Central memory CD4-positive, alpha-beta T cell (primary cell): ENCODE measurements at places on chromosomes 6 and 20.

GRCh38 chr20:53847837-53848170 is 222.6 kb downstream of the BCAS1 start:
- no peak for DNase-seq

- peak; percentile 2 for DNase-seq
Observed at GRCh38 chr6:119856136-119856535, 506.6 kb upstream of the MAN1A1 start.

DNA sequence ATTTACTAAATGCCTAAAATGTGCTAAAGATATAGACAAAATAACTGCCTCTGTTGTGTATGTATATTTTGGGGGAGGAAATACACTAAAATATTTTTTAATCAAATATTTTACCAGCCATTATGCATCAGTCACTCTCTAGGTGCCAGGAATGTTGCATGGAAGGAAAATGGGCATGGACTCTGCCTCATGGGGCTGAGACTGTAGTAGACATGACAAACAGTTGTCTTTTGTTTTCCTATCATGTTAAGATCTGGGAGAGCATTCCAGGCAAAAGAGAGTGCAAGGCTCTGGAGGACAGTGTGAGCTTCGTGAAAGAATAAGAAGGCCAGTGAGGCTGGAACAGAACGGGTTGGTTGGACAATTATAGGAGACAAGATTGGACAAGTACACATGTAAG is 26.5 kb downstream of the HLA-DOB start:
- no peak for DNase-seq

DNA sequence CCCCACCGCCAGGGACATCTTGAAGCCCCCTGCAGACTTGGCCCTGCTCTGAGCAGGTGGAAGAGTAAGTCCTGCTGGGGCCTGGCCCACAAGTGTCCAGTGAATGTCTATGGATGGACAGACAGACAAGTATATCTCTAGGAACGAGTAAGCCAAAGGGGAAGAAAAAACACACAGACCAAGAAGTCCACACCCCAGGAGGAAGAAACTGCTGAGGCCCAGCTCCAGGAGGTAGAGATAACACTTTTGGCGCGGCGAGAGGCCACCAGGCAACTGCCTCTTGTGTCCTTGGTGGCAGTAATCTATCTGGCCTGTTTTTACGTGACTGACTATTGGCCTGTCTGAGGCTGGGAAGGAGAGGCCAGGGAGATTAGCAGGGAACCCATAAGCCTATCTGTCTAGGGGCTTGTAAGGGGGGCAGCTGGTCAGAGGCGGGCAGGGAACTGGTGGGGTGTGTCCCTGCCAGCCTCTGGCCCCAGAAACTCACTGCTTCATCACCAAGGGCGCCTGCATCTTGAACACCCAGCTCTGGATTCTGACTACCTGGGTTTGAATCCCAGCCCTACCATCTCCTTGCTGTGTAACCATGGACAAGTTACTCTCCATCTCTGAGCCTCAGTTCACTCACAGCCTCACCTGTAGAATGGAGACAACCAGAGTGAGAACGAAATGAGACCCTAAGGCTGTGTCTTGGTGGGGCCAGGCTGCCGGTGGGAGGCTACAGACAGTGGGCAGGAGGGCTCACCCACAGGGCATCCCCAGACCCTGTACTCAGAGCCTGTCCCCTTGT is 31.3 kb downstream of the C20orf203 start:
- no peak for DNase-seq

DNA sequence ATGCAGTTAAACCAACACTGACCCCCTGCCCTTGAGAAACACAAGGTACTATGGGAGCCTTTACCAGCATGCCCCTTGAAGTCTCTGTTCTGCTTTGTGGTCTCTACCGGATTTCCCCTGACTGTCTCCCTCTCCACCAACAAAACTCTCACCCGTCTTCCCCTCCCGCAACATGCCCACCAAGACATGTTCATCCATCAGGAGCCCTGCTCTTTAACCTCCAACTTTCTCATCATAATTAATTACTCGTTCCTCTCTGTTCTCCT is 1.1 kb downstream of the ZNF165 start:
- DNase-seq, result peak; percentile 66

GRCh38 chr20:33653218-33653899 is 8.8 kb upstream of the C20orf144 start:
- no peak for DNase-seq

GRCh38 chr20:36259177-36260061 is 23.1 kb downstream of the AAR2 start:
- DNase-seq, result no peak

DNA sequence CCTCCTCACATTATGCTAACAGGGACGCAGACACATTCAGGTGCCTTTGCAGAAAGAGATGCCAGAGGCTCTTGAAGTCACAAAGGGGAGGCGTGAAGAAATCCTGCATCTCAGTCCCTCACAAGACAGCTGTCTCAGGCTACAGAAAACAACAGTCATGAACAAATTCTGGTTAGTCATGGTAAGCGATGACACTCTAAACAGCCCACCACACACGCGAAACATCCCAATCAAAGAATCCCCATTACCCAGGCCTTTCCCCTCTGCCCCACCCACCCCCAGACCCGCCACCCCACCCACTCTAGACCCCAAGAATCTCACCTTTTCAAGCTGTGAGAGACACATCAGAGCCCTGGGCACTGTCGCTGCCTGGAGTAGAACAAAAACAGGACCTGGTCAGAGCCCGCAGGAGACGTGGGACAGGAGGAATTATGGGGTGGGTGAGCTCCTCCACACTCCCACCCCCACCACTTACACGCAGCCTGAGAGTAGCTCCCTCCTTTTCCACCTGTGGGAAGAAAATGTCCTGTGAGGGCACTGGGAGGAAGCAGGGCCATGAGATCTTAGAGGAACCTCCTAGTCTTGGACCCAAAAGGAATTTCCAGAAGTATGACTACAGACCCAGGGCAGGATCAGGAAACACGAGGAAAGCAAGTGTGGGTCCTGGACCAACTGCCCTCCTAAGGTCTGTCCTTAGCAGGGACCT is 2.7 kb downstream of the HLA-B start:
- DNase-seq, result no peak

DNA sequence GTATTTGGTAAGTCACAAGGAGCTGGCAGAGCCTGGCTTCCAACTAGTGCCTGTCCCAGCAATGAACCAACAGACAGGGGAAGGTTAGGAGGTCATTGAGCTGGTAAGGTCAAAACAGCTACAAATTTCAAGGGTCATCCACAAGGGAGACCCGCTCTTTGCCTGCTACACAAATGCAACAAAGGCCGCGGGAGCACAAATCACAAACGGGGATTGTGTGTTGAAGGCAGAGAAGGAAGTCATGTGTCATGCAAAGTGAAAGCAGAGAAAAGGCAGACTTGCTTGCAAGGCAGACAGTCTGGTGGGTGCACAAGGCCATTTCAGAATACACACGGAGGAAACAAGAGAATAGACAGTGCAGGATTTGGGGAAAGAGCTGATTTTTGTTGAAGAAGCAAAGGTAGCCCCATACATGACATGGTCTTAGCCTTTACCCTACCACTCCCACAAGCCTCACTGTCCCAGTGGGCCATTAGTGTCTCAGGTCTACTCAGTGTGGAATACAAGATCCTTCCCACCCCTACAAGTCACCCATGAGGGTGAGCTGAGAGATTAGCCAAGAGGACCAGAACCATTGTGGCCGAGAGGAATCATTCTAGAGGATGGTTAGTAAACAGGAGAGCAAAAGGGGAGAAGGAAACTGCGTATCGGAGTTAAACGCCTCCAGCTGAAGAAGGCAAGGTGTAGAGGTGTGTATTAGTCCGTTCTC is 18.1 kb upstream of the SAMHD1 start:
- peak; percentile 49 for DNase-seq

- no peak for DNase-seq
Observed at GRCh38 chr6:128432394-128432793, 88.0 kb downstream of the PTPRK start.

- no peak for DNase-seq
Observed at GRCh38 chr6:33746651-33747100, at the start of gene IP6K3. Gene IP6K3 (minus strand): TSS chr6:33746905. CDS start chr6:33735476, 11,429 bp downstream.

DNA sequence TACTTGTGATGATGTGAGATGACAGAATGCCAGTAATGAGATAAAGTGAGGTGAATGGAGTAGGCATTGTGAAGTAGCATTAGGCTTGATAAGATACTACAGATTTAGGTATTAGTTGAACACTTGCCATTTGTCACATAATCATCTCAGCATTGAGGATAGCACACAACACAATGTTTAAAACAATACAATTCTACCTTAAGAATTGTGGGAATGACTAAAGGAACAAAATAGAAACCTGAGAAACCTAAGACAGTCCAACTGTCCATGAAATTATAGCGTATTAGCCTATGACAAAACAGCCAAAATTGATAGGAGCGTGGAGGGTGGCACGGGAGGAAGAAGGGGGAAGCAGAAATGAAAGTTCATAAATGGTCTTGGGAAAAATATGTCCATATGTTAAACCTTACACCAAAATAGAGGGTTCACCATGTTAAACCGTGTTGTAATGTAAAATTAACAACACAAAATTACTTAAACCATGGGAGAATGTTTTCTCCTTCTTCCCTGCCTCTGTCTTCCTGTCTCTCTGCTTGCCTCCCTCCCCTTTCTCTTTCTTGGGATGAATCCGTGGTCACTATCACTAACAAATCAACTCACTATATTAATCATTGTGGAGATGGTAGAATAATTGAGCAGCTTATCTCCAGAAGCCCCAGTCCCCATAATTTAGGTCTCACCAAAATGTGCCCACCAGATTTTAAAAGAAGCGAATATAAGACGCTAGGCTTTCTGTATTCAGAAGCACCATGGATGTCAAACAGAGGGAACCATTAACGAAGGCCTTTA is 33.0 kb upstream of the HFE start:
- no peak for DNase-seq

DNA sequence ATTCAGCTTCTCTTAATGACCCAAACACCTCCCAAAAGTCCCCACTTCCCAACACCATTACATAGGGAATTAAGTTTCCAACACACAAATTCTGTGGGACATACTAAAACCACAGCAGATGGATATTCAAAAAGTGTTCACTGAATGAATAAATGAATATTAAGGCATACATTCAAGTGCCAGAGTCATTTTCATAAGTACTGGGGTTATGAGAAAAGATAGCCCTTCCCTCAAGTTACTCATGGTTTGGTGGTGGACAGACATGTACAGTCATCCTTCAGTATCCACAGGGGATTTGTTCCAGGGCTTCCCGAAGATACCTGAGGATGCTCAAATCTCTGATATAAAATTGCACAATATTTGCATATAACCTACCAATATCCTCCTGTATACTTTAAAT is 50.4 kb downstream of the HS3ST5 start:
- DNase-seq, result no peak

DNA sequence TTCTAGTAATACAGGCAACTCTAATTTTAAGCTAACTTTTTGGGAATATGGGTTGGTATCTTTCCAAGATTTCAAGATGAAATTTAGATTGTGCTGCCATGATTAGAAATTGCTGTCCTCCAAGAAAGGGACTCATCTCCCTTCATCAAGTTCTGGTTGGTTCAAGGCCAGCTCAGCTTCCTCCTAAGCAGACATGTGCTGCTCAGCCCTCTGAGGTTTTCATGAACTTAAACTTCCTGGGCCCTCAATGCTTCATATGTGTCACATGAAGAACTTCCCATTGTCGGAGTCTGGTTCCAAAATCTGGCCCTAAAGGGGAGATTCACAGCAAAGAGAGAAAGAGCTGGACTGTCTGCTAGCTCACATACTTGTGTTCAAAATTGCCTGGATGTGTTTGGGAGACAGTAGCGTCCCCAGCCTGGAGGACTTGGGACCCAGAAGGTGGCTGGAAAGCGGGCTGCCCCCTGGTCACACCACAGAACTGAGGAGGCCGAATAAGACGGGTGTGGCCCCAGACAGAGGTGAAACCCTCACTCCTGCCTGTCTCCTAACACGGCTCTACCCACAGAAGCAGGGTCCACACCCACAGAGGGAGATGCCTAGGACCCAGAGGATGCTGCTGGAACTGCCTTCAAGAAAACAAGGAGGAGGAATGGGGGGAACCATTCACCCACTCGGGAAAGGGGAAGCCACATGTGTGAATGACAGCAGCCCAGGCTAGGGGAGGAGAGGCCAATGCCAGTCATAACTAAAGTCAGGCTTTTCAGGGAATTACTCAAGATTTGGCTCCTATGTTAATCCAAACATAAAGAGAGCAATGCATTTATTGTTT is 54.3 kb upstream of the GPR31 start:
- DNase-seq, result no peak

DNA sequence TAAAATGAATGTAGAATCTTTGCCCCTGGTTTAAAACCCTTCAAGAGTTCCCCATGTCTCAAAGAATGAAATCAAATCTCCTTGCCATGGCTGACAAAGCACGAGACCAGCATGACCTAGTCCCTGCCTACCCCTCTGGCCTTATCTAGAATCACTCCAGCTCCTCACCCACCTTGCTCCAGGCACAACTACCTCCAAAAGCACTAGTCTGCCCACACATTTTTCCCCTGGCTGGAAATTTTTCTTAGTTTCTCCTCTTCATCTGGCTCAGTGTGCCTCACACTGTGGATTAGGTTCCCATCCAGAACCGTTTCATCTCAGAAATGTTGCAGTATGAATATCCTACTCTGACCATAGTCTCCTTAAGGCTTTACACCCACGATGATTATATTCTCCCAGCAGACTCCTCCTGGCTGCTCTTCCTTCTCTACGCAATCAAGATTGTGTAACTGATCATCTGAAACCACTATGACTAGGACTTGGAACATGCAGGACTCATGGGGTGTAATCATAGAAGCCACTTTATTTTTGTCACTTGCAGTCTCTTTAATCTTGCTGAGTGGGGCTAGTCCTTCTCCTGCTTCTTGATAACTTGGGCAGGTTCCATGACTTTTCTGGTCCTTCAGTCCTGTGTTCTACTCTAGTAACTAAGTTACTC is 7.8 kb upstream of the MRS2 start:
- no peak for DNase-seq

DNA sequence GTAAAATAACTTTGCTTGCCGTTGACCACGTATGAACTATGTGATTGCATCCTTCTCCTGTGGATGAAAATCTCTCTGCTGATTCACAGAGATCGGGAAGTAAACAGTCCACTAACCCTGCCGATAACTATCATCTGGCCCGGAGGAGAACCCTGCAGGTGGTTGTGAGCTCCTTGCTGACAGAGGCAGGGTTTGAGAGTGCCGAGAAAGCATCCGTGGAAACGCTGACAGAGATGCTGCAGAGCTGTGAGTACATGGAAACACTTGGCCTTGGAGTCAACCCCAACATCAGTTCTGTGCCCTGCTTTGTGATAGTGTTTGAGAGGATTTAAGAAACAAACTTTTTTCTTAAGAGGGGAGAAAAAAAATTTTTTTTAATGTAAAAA is 937 bp downstream of the TAF8 start:
- no peak for DNase-seq

DNA sequence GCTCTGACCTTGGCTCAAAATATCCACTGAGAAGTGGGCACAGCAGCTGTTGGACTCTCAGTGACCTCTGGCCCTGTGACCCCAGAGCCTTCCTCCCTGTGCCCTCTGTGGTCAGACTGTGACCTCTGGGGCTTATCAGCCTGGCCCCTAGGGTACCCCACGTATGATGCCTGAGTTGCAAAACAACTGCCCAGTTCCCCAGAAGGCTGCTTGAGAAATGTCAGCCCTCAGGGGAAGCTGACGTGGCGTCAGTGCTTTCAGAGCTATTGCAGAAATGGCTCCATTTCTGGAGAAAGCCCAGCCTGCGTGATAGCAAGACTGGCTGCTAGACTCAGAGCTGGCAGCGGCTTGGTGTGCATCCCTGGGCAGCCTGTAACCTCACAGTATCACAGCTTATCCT is 31.5 kb upstream of the TGM2 start:
- no peak for DNase-seq

- no peak for DNase-seq
Observed at GRCh38 chr6:152164957-152165356, 357.5 kb downstream of the ESR1 start.

- no peak for DNase-seq
Observed at GRCh38 chr6:150149146-150149545, 6.3 kb downstream of the PPP1R14C start.
